Suppressor macrophage treated with lipopolysaccharide for 4 hours (primary cell): ENCODE measurements at places on chromosomes 2 and 18.

- no peak for DNase-seq
These were observed 16.2 kb downstream of the ARHGAP25 start for GRCh38 chr2:68750592-68751396.

GRCh38 chr18:31596081-31596872 is 4.6 kb downstream of the TTR start:
- peak; percentile 3 for DNase-seq

GRCh38 chr2:65096948-65097347 is 33.0 kb downstream of the RAB1A start:
- DNase-seq, result no peak

DNA sequence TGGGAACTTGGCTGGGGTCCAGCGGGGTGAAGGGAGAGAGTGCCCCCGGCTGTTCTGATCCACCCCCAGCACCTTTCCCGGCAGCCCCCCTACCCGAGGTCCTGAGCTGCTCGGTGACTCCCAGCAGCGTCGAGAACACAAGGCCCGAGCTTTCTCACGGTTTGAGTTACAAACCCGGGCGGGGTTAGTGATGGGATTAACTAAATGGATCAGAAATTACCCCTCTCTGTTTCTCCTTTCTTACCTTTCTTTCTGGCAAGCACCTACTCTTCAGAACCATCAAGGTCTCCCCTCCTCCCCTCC is 139.4 kb upstream of the GPC1 start:
- DNase-seq, result no peak

- peak; percentile 95 for DNase-seq
These were observed at the start of gene TP53I3 for GRCh38 chr2:24084386-24085199. Gene TP53I3 (minus strand): TSS chr2:24084834. CDS start chr2:24084326, 508 bp downstream.

- DNase-seq, result no peak
These were observed 14.6 kb upstream of the NPPC start for GRCh38 chr2:231940795-231941194.

- DNase-seq, result no peak
These were observed 12.7 kb upstream of the BOK start for GRCh38 chr2:241545523-241546473.

DNA sequence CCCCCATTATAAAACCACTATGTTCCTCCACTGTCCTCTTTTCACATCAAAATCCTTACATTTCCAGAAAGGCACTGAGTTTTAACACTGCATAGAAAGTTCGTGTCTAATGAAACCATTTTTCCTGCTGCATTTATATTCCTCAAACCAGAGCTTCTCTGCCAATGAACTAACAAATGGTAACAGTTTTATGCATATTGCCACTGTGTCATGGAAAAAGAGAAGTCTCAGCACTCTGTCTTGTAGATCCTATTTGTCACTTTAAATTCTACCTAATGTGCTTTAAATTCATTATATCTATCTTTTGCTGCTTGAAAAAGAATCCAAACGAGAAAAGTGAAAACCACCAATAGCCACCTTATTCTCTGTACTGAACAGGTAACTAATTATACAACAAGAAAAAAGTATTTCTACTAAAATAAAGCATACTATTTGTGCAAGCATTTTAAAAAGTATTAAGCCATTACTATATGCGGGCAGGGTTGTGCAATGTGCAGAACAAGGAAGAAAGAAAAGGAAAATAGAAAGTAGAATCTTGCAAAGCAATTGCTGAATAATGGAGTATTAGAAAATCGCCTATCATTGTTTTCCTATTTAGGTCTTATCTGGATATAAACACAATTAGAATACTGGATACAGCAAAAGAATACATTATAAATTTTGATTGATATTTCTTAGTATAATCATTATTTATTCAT is 328.9 kb downstream of the ZEB2 start:
- DNase-seq, result peak; percentile 53

GRCh38 chr2:238506371-238507068 is 79.8 kb downstream of the ASB1 start:
- DNase-seq, result no peak

- no peak for DNase-seq
These were observed 11.3 kb upstream of the COPS8 start for GRCh38 chr2:237074211-237074993.

DNA sequence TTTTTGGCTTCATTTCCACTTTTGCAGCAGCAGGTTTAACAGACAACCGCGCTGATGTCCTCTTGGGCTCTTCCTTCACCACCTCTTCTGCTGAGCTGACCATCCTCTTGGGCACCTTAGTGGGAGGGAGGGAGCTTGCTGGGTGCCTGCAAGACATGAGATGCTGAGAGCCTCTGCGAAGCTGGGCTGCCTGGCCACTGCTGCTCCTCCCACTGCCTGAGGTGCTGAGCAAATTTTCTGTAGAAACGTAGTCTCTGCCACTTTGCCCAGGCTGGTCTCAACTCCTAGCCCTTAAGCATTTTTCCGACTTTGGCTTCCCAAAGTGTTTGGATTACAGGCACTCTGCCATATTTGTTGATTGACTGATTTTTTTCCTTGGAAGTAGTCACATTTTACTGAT is 422.2 kb upstream of the MC4R start:
- DNase-seq, result no peak
